CD4-positive, alpha-beta memory T cell (primary cell): ENCODE measurements at places on chromosomes 11 and 22.

- no peaks in the 10 kb centered on the region for H3K4me1 ChIP-seq
- no peaks in the 10 kb centered on the region for H3K36me3 ChIP-seq
- H3K27me3 ChIP-seq = no peaks in the 10 kb centered on the region
- no peak overlapping the region for H3K4me3 ChIP-seq
Measured at GRCh38 chr11:126919147-126919823, 81.3 kb downstream of the KIRREL3 start.

GRCh38 chr22:26023104-26023775 lies 146.0 kb upstream of the SEZ6L start:
- H3K4me1 ChIP-seq = no peaks in the 10 kb centered on the region
- DNase-seq = no peak
- H3K27ac ChIP-seq = no peak overlapping the region
- no peak overlapping the region for H3K4me3 ChIP-seq
- no peaks in the 10 kb centered on the region for H3K36me3 ChIP-seq

- H3K36me3 ChIP-seq = no peaks in the 10 kb centered on the region
- H3K27me3 ChIP-seq = peaks cover 4% of the 10 kb centered on the region
- H3K4me1 ChIP-seq = no peaks in the 10 kb centered on the region
- H3K4me3 ChIP-seq = no peak overlapping the region
- peak; percentile 38 for DNase-seq
Measured at GRCh38 chr22:22463855-22464540, 44.5 kb downstream of the ZNF280B start.

GRCh38 chr22:39016592-39016991 lies 2.5 kb downstream of the APOBEC3C start:
- H3K4me3 ChIP-seq = no peak overlapping the region
- DNase-seq = no peak
- peaks cover 5% of the 10 kb centered on the region for H3K36me3 ChIP-seq
- no peaks in the 10 kb centered on the region for H3K27me3 ChIP-seq
- no peak overlapping the region for H3K27ac ChIP-seq

GRCh38 chr11:97290464-97291041 lies 900.7 kb downstream of the JRKL start:
- H3K4me1 ChIP-seq = no peaks in the 10 kb centered on the region
- no peaks in the 10 kb centered on the region for H3K27me3 ChIP-seq
- no peak overlapping the region for H3K4me3 ChIP-seq
- DNase-seq = no peak

GRCh38 chr22:19852177-19852781 lies 2.4 kb downstream of the GNB1L start:
- no peak overlapping the region for H3K27ac ChIP-seq
- peaks cover 48% of the 10 kb centered on the region for H3K4me1 ChIP-seq
- H3K36me3 ChIP-seq = peaks cover 25% of the 10 kb centered on the region
- no peaks in the 10 kb centered on the region for H3K27me3 ChIP-seq
- DNase-seq = no peak

DNA sequence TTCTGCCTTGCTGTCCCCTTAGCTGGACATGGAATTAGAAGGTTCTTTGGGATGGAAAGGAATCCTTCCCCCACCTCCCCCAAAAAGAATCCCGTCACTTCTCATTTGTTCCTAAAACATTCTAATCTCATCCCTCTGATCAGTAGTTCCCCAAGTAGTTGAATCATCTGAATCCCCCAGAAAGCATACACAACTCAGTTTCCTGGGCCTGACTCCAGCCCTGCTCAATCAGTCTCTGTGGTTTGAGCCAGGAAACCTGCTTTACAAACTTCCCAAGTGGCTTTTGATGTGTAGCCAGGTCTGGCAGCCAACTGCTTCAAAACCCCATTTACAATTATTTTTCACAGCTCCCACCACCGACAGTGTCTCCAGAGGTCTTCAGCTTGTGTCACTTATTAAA lies 20.2 kb downstream of the C22orf31 start:
- no peak overlapping the region for H3K4me3 ChIP-seq
- no peaks in the 10 kb centered on the region for H3K4me1 ChIP-seq
- H3K27me3 ChIP-seq = no peaks in the 10 kb centered on the region
- no peaks in the 10 kb centered on the region for H3K36me3 ChIP-seq

DNA sequence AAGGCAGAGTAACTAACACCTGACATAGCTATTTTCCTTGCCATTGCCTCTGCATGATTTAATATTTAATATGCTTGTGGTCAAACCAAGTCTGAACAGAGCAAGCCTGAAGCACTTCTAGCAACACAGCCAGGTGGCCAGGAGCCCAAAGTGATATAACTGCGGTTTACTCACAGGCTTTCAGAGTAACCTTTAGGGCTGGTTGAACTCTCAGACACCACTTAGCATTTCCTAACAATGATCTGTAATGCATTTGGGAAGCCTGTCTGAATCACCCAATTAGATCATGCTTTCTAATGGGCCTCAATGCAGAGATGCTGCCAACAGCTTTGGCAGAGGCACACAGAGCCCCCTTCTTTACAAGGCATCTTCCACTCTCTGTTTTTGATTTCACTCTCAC lies 96.1 kb downstream of the FDX1 start:
- no peaks in the 10 kb centered on the region for H3K27me3 ChIP-seq
- no peak overlapping the region for H3K27ac ChIP-seq
- no peak for DNase-seq

DNA sequence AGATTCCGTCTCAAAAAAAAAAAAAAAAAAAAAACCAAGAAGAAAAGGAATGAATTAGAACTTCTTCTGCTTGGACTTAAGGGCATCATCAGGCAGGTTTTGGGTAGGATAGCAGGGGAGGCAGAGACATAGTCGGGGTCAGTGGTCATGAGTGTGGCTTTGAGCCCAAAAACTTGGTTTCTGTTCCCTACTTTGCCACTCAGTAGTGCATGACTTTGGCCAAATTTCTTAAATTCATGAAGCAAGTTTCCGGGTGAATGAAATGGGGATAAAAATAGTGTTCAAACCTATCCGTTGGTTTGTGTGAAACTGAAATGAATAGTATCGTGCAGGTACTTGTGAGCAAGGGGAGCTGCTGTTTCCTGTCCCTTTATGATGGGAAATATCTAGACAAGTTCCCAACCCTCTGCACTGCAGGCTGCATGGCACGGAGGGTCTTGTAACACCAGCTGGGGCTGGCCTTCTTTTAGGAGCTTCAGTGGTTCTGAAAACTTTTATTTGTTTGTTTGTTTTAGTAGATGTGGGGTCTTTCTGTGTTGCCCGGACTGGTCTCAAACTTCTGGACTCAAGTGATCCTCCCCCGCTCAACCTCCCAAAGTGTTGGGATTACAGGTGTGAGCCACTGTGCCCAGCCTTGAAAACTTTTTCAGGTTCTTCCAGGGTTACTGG lies 18.4 kb downstream of the NEAT1 start:
- H3K27me3 ChIP-seq = no peaks in the 10 kb centered on the region
- no peak overlapping the region for H3K4me3 ChIP-seq
- no peak for DNase-seq
- H3K4me1 ChIP-seq = peaks cover 47% of the 10 kb centered on the region
- H3K27ac ChIP-seq = peak overlapping the region; percentile 32

GRCh38 chr22:28075358-28075981 lies 156.4 kb upstream of the PITPNB start:
- no peak overlapping the region for H3K4me3 ChIP-seq
- H3K4me1 ChIP-seq = no peaks in the 10 kb centered on the region
- H3K36me3 ChIP-seq = no peaks in the 10 kb centered on the region
- no peak for DNase-seq
- H3K27ac ChIP-seq = no peak overlapping the region

GRCh38 chr11:113373981-113374560 lies 13.5 kb upstream of the ANKK1 start:
- H3K4me3 ChIP-seq = no peak overlapping the region
- no peaks in the 10 kb centered on the region for H3K27me3 ChIP-seq
- H3K36me3 ChIP-seq = no peaks in the 10 kb centered on the region

DNA sequence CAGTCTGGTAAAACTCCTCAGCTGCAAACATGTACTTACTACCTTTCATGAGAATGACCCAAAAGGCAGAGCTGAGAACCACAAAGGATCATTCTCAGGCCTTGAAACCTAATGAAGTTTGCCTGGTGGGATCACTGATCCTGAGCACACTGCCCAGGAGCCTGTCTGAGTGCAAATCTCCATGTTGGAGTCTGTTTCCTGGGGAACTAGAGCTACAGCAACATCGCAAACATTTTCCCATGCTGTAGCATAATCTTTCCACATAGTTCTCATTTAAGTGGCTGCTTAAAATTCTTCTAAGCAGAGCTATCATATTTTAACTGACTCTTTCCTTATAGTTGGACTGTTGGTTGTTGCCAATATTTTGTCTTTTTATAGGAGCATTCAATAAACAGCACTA lies 58.5 kb downstream of the GUCY1A2 start:
- no peaks in the 10 kb centered on the region for H3K4me1 ChIP-seq
- no peak overlapping the region for H3K4me3 ChIP-seq
- no peak for DNase-seq
- H3K27me3 ChIP-seq = no peaks in the 10 kb centered on the region

DNA sequence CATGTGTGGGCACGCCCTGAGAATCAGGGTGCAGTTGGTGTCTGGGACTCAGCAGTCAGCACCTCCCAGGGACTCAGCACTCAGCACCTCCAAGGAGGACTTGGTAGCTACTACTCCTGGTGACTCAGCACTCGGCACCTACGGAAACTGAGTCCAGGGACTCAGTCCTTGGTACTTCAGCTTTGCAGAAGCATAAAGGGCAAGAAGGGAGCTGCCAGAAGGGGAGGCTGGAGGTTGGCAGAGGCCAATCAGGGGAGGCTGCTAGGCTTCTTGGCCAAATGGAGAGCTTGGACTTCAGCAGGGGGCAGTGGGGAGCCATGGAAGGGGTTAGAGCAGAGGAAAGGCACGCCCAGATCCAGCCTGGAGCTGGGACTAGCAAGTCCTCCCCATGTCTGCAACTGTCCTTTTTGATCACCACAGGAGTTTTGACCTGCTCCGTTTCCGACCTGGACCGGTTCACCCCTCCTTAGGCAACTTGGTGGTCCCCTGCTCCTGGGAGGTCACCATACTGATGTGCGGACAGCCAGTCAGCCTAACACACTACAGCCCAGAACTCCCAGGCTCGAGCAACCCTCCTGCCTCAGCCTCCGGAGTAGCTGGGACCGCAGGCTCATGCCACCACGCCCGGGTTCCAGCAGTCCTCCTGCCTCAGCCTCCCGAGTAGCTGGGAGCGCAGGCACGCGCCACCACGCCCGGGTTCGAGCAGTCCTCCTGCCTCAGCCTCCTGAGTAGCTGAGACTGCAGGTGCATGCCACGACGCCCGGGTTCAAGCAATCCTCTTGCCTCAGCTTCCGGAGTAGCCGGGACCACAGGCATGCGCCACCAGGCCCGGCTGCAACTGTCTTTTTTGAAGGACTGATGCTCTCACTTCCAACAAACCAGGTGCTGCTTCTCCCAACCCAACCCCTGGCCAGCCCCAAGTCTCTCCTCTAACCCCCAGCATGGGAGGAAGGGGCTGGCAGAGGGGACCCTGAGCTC lies 1.5 kb downstream of the ANO9 start:
- no peak overlapping the region for H3K4me3 ChIP-seq
- H3K27ac ChIP-seq = no peak overlapping the region
- peaks cover 42% of the 10 kb centered on the region for H3K4me1 ChIP-seq
- DNase-seq = no peak
- H3K36me3 ChIP-seq = no peaks in the 10 kb centered on the region

DNA sequence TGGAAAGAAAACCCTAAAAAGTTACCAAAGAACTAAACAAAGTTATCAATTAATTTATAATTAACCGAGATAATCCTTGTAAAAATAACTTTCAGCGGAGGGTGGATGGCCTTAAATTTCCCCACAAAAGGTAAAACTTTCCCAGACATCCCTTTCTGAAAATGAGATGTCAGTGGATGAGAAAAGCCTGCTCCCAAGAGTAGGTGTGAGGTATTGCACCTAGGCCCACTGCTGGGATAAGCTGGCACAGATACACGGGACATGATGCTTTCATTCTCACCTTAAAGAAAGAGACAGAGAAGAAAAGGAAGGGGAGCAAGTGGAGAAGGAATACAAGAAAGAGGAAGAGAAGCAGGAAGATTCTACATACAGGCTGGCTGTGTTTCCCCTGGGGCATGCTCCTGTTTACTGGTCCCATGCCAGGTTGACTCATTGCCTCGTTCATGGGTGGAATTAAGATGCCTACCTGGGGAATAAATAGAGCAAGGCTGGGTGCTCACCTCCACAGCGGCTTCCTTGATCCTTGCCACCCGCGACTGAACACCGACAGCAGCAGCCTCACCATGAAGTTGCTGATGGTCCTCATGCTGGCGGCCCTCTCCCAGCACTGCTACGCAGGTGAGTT lies at the start of gene SCGB2A2:
SCGB2A2 (plus strand) TSS at position 505 of the 625 bp plus-strand sequence; CDS start at position 564, 59 bp downstream.
- H3K36me3 ChIP-seq = no peaks in the 10 kb centered on the region
- DNase-seq = no peak
- no peak within 1 kb of the TSS for H3K27ac ChIP-seq
- no peak within 1 kb of the TSS for H3K4me3 ChIP-seq
- no peaks in the 10 kb centered on the region for H3K27me3 ChIP-seq
- H3K4me1 ChIP-seq = no peaks in the 10 kb centered on the region

GRCh38 chr11:114168691-114169090 lies 109.2 kb downstream of the ZBTB16 start:
- H3K27me3 ChIP-seq = no peaks in the 10 kb centered on the region
- H3K4me3 ChIP-seq = no peak overlapping the region
- peaks cover 89% of the 10 kb centered on the region for H3K4me1 ChIP-seq
- H3K36me3 ChIP-seq = no peaks in the 10 kb centered on the region
- no peak overlapping the region for H3K27ac ChIP-seq
- no peak for DNase-seq

- peak within 1 kb of the TSS; percentile 79 for H3K4me3 ChIP-seq
- H3K4me1 ChIP-seq = peaks cover 54% of the 10 kb centered on the region
- H3K36me3 ChIP-seq = no peaks in the 10 kb centered on the region
Measured at GRCh38 chr11:68213135-68213515, at the start of gene KMT5B. TSS of gene KMT5B (minus strand) at chr11:68213296. CDS start at chr11:68190076, 23,220 bp downstream.

- H3K36me3 ChIP-seq = no peaks in the 10 kb centered on the region
- H3K27me3 ChIP-seq = no peaks in the 10 kb centered on the region
- H3K4me3 ChIP-seq = no peak overlapping the region
- no peaks in the 10 kb centered on the region for H3K4me1 ChIP-seq
- no peak for DNase-seq
Measured at GRCh38 chr22:47187176-47187957, 424.9 kb downstream of the TBC1D22A start.

- H3K4me1 ChIP-seq = peaks cover 35% of the 10 kb centered on the region
- no peak overlapping the region for H3K4me3 ChIP-seq
- H3K27me3 ChIP-seq = no peaks in the 10 kb centered on the region
- peaks cover 67% of the 10 kb centered on the region for H3K36me3 ChIP-seq
- H3K27ac ChIP-seq = no peak overlapping the region
Measured at GRCh38 chr11:128784059-128784804, 82.9 kb downstream of the KCNJ1 start.

DNA sequence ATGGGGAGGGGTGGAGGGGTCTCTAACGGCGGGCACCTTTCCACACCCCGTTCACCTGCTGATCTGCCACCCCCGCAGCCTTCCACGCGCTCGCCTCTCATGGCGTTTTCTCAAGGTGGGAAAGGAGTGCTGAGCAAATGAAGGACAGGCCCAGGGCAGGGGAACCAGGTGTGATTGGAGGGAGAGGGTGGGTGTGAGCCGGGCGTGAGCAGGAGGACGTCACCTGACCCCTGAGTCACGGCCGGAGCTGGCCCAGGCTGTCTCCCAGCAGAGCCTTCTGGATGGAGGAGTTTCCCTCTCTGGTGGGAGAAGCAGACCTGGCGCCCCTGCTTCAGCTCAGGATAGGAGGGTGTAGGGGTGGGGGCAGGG lies 14.0 kb upstream of the ARHGAP8 start:
- no peaks in the 10 kb centered on the region for H3K36me3 ChIP-seq
- no peak overlapping the region for H3K4me3 ChIP-seq
- DNase-seq = no peak

- H3K27me3 ChIP-seq = no peaks in the 10 kb centered on the region
- H3K4me1 ChIP-seq = no peaks in the 10 kb centered on the region
- H3K4me3 ChIP-seq = no peak overlapping the region
- DNase-seq = peak; percentile 12
Measured at GRCh38 chr11:125345421-125346178, 150.5 kb downstream of the FEZ1 start.

- H3K36me3 ChIP-seq = no peaks in the 10 kb centered on the region
- no peak for DNase-seq
- H3K27me3 ChIP-seq = no peaks in the 10 kb centered on the region
- no peak overlapping the region for H3K27ac ChIP-seq
- no peak overlapping the region for H3K4me3 ChIP-seq
- no peaks in the 10 kb centered on the region for H3K4me1 ChIP-seq
Measured at GRCh38 chr22:43227239-43227630, 40.3 kb upstream of the TTLL12 start.
